Fibroblast of skin of right quadriceps (primary cell): ENCODE measurements at places on chromosomes 6 and 20.

DNA sequence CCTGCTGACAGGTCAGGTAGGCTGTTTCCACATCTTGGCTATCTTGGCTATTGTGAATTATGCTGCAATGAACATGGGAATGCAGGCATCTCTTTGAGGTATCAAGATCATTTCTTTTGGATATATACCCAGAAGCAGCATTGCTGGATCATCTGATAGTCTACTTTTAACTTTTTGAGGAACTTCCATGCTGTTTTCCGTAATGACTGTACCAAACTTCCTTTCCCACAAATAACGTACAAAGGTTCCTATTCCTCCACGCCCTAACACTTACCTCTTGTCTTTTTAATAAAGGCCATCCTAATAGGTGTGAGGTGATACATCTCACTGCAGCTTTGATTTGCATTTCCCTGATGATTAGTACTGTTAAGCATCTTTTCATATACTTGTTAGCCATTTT lies 338.7 kb upstream of the RUNX2 start:
- DNase-seq: no peak

DNA sequence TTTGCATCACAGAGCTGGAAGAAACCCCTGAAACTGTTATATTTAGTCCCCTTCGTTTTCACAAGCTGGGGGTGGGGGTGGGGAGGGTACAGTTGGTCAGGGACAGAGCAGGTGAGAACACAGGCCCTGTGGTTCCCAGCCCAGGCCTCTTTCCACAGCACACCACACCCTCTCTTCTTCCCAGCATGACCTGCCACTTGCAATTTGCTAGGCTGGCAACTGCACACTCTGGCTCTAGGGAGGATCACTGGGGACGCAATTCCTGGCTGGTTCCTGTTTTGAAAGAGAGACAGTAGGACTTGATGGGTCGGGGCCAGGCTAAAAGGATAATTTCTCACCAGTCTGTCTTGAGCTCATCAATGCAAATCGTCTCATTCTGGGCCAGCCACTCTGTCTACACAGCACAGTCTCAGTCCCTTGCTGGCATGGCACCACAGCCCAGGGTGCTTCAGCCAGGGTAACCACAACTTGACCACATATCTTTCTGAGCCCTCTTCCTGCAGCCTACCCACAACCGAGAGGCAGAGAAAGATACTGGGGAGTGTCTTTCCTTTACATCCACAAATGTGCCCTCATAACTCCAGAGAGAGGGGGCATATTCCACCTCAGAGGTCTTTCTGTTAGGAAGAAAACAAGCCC lies 41.7 kb upstream of the EMILIN3 start:
- no peak for DNase-seq

GRCh38 chr6:138517635-138518034 lies 18.3 kb upstream of the NHSL1 start:
- DNase-seq: peak; percentile 34

DNA sequence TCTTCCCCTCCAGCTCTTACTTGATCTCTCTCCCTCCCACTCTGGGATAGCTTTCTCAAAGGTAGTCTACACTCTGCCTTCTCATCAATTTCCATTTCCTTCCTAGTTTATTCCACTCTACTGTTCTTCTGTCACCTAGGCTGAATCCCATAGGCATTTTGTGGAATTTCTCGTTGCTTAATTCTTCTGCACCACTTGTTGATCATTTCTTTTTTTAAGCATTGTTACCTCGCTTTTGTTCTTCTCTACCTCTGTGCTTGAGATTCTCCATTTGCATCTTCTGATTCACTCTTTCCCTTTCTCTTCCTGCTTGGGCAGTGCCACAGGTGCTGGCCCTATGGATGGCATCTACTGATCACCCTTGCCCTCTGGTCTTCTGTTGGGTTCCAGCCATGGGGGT lies 567.2 kb downstream of the CDH26 start:
- no peak for DNase-seq

GRCh38 chr20:41782255-41782654 lies 164.1 kb upstream of the CHD6 start:
- no peak for DNase-seq

- DNase-seq: no peak
Measured at GRCh38 chr6:1230689-1231605, 81.0 kb upstream of the FOXQ1 start.

DNA sequence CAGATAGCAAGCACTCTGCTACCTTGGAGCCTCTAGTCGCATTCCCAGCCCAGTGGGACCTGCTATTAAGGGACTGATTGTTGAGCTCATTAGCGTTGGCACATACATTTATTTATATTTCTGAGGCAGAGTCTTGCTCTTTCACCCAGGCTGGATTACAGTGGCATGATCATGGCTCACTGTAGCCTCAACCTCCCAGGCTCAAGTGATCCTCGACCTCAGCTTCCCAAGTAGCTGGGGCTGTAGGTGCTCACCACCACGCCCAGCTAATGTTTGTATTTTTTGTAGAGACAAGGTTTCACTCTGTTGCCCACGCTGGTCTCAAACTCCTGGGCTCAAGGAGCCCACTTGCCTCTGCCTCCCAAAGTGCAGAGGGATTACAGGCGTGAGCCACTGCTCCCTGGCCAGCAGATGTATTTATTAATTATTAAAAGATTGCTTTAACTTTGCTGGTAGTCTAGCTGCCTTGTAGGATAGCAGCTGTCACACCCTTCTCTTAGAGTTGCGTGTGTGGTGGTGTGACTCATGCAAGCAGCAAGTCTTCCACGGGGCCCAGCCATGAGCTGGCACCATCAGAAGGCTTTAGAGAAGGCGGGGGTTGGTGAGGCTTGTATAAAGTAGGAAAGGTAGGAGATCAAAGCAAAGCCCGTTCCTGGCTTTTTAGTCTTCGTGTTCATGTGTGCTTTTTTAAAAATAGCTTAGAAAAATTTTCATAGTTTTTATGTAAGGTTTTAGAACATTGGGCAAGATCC lies 16.5 kb downstream of the ACTR5 start:
- peak; percentile 80 for DNase-seq

DNA sequence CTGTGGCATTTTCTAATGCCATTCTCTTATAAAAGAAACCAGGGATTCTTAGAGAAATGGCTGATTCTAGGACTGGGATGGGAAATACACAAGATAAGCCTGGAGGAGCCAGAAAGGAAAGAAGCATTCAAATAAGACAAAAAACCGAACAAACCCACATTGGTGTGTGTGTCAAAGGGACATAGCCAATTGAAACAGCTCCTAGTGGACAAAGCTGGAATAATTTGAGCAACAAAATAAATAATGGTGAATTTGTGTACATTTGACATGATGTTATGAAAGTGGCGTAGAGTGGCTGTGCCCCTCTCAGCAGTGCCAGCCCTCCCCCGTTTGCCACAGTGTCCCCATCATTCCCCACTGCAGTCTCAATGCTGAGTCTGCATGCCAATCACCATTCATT lies 55.5 kb downstream of the B3GAT2 start:
- no peak for DNase-seq
